ENCODE measurements at places on chromosomes 13 and 19.

DNA sequence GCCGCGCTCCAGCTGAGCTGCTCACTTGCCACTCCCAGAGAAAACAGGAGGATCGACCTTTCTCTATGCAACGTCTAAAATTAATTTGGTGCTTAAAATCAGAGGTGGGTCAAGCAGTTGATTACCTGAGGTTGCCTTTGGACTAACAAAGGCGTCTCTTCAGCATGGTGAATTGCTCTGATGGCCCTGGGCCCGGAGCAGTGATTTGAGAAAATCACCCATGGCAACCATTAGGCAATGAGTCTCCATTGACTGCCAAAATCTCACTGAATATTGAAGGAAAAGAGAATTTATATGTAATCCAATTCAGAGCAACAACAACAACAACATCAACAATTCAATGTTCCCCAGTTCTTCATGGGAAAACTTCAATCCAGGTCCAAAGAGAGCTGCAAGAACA, 61.8 kb downstream of the IRS2 start:
- DNase-seq, result no peak

- no peak for DNase-seq
These were observed 157.7 kb downstream of the KDM4B start for GRCh38 chr19:5126498-5127223.

DNA sequence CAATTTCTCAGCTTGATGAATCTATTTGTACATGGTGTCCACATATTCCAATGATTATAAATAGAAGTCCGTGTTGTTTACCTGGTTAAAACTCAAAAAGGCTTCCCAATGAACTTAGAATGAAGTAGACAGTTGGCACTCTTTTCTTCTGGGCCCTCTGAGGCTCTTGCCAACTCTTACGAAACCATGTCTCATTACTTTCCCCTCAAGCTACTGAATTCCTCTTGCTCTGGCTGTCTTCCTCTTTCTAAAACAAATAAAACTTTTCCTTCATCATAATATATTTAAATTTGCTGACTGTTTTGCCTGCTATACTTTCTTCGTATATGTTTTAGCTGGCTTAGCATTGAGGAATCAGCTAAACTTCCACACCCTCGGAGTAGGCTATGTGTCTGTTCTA, 139.7 kb downstream of the SLITRK6 start:
- no peak for DNase-seq

GRCh38 chr19:51462276-51462675, 4.0 kb upstream of the SIGLEC8 start:
- DNase-seq, result no peak
